ENCODE measurements at places on chromosomes 3 and 15.

GRCh38 chr3:150376001-150376848 is 31.9 kb upstream of the TSC22D2 start:
- peak; percentile 37 for DNase-seq

- DNase-seq, result no peak
These were observed 47.0 kb upstream of the HERC1 start for GRCh38 chr15:63880744-63881143.

GRCh38 chr3:16369276-16369675 is 104.3 kb downstream of the OXNAD1 start:
- no peak for DNase-seq

GRCh38 chr3:1092771-1093170 is at the start of gene CNTN6:
Gene CNTN6 (plus strand): TSS chr3:1093024. CDS start chr3:1148009, 54,985 bp downstream.
- DNase-seq, result no peak

All from stromal cell of bone marrow (primary cell).